ENCODE measurements at places on chromosomes 16 and 17.

- DNase-seq: no peak
Measured at GRCh38 chr17:633641-634101, 81.0 kb downstream of the VPS53 start.

DNA sequence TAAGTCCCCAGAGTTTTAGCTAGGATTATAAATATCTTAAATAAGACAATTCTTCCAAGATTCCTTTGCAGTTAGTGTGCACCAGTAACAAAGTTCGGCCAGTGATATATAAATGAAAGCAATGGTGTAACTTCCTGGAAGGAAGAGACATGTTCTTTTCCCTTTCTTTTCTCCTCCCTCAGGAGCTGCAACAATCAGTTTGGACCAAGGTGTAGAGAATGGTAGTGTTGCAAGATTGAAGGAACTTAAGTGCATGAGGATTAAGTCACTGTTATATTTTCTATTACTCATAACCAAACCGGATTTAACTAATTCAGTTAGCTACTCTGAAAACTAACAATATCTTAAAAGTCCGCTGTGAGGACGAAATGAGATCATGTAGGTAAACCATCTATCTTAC is 68.9 kb upstream of the KCNJ16 start:
- no peak for DNase-seq

- DNase-seq: no peak
Measured at GRCh38 chr16:55179852-55180585, 144.0 kb upstream of the IRX6 start.

GRCh38 chr16:54806378-54806777 is 124.3 kb upstream of the IRX5 start:
- no peak for DNase-seq

DNA sequence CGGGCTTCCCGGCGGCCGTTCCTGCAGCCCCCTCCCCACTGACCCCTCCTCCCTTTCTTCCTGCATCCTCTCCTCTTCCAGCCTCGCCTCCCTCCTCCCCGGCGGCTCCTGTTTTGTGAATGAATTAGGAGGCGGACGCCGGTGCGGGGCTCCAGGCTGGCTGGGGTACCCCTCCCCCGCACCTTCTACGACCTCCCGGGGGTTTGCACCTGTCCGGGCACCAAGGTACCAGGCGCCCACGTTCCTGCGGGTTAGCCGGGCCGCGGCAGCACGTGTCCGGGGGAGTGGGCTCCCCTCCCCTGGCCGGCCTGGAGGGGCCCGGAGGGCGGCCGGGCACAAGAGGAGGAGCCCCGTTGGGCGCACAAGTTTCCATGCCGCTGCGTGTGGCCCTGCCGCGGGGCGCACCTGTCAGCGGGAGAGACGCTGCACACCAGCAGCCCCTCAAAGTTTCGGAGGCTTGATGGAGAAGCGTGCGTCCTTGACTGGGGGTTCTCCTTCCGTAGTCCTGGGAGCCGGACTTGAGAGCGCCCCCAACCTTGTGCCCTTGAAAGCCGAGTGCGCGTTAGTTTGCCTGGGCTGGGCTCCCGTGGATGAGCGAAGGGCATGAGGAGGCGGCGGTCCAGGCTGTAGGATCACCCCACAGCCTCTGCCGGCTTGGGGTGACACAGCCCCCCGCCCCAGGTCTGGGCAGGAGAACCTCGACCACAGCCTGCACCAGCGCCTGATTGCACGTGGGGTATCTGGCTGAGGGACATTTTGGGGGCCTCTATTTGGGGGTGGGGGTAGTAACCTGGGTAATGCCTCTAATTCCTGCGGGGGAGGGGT is 1.2 kb downstream of the HAS3 start:
- no peak for DNase-seq

GRCh38 chr17:47615766-47616424 is 33.8 kb upstream of the KPNB1 start:
- DNase-seq: peak; percentile 31

DNA sequence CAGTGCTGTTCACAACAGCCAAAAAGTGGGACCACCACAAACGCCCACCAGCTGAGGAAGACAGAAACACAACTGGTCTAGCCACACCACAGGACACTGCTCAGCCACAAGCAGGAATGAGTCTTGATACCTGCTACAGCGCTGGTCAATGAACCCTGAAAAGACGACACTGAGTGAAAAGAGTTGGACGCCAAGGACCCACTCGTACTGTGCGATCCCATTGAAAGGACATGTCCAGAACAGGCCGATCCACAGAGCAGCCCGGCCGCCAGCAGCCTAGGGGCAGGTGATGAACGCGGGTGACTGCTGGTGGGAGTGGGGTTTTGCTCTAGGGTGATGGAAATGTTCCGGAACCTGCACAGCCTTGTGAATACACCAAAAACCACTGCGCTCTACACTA is 10.6 kb upstream of the SLC38A8 start:
- DNase-seq: no peak

DNA sequence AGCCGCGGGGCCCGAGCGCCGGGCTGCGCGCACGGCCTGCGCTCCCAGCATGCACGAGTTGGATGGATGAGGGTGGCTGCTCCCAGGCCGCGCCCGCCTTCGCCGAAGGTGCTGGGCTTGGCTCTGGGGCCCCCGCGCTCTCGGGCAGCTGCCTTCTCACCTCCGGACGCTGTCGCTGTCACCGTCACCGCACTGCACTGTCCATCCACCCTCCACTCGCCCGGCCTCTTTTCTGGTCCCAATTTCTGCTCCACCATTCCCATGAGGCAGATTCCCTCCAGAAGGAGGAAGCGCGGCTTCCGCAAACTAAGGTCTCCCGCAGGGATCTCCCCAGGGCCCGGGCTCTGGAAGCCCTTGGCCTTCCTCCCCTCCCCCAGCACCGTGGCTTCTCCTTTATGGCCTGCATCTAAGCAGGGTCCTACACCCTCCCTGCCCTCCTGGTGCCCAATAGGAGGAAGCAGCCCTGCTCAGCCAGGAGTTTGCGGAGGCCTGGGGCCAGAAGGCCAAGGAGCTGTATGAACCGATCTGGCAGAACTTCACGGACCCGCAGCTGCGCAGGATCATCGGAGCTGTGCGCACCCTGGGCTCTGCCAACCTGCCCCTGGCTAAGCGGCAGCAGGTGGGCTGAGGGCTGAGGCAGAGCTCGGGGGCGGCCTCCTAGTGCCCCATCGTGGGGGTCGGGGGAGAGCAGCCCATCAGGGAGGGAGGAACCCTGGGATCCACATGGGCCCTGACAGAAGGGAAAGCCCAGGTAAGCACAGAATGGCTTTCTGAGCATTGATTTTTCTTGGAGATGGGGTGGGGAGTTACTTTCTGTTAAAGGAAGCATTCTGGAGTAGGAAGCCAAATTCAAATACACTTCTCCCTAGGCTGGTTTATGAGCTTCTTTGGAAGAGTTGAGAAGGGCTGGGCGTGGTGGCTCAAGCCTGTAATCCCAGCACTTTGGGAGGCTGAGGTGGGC is 899 bp downstream of the ACE start:
- DNase-seq: no peak
